ENCODE measurements at places on chromosomes 3 and 15. TPM values are rescaled to one million over a fixed set of nuclear protein-coding genes. Genes with fewer than 3 reads are reported as not detected.

Gene STRIT1
- not detected for total RNA-seq

Gene ANKUB1
- total RNA-seq: not detected

Gene TGM5
- total RNA-seq: not detected

Gene GOLGA8S
- 0.18 TPM for total RNA-seq

Gene IL20RB
- total RNA-seq: 1.5 TPM

Gene NANOGP8
- total RNA-seq: not detected

Gene GOLGA8G
- total RNA-seq: not detected

Gene GOLGA6B
- not detected for total RNA-seq

Gene PRICKLE2
- total RNA-seq: 2.4 TPM

Gene GPR176
- 10.1 TPM for total RNA-seq

Gene CCDC39
- total RNA-seq: not detected

Gene LRRC2
- not detected for total RNA-seq

Gene C15orf39
- total RNA-seq: 31.7 TPM

Gene CPN2
- total RNA-seq: not detected

Gene GOLGA8Q
- not detected for total RNA-seq

Gene PRSS50
- not detected for total RNA-seq

Gene RFTN1
- total RNA-seq: 3.2 TPM

Gene DHFR2
- total RNA-seq: 2.8 TPM

Gene TUSC7
- total RNA-seq: not detected

Gene XCR1
- not detected for total RNA-seq

Gene KIF7
- total RNA-seq: 5.0 TPM

Gene PAK6
- total RNA-seq: 0.65 TPM

Gene ATP10A
- total RNA-seq: 10.1 TPM

Gene TTLL13
- not detected for total RNA-seq

Gene DPPA2
- total RNA-seq: not detected

Gene PLEKHO2
- 6.5 TPM for total RNA-seq

Gene FAM81A
- 13.4 TPM for total RNA-seq

Gene RTP1
- not detected for total RNA-seq

Gene PLIN1
- total RNA-seq: 0.12 TPM

Gene ZNF620
- 2.0 TPM for total RNA-seq

Gene ZNF280D
- 15.8 TPM for total RNA-seq

Gene FAM174B
- 9.2 TPM for total RNA-seq

Gene AADACL2
- not detected for total RNA-seq

Gene STXBP5L
- not detected for total RNA-seq

Gene CLSTN2
- total RNA-seq: 0.03 TPM

Gene CD276
- total RNA-seq: 81.3 TPM

Gene ITGA11
- 7.0 TPM for total RNA-seq

Gene GPR62
- total RNA-seq: not detected

Gene ITIH1
- not detected for total RNA-seq

Gene SPINK8
- not detected for total RNA-seq

Gene PLAAT1
- not detected for total RNA-seq

Gene GRAMD2A
- total RNA-seq: 0.07 TPM

Gene CLDN1
- total RNA-seq: 23.3 TPM

Gene TRIM69
- total RNA-seq: 5.4 TPM

Data from A549 treated with GW870086 at 1 μM for 4 hours (cell line).